ENCODE measurements at places on chromosomes 6 and 20.

GRCh38 chr6:3454273-3455010 lies 2.4 kb downstream of the SLC22A23 start:
- no peak for DNase-seq

DNA sequence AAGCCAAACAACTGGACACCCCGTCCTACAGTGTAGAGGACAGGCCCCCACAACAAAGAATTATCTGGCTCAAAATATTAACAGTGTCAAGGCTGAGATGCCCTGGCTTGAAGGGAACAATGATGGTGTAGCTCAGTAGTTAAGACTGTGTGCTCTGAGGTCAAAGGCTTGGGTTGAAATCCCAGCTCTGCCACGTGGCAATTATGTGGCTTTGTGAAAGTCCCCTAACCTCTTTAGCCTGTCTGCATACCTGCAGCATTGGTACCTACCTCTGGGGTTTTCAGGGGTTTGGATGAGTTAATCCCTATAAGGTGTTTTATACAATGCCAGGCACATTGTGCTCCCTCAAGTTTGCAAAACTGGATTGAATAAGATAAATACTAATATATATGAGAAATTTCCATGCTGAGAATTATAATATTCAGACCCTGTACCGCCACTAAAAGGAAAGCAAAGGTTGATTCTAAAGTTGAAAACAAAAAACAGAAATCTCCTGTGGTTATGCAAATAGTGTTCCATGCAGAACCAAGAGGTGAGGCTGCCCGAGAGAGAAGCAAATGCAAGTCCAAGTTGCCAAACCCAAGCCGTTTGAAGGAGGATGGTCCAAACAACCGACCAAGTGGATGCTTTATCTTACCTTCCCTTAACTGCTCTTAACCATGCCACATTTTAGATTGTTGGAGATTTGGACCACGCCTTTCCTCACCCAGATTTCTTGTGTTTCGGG lies 199.8 kb downstream of the NFATC2 start:
- no peak for DNase-seq

DNA sequence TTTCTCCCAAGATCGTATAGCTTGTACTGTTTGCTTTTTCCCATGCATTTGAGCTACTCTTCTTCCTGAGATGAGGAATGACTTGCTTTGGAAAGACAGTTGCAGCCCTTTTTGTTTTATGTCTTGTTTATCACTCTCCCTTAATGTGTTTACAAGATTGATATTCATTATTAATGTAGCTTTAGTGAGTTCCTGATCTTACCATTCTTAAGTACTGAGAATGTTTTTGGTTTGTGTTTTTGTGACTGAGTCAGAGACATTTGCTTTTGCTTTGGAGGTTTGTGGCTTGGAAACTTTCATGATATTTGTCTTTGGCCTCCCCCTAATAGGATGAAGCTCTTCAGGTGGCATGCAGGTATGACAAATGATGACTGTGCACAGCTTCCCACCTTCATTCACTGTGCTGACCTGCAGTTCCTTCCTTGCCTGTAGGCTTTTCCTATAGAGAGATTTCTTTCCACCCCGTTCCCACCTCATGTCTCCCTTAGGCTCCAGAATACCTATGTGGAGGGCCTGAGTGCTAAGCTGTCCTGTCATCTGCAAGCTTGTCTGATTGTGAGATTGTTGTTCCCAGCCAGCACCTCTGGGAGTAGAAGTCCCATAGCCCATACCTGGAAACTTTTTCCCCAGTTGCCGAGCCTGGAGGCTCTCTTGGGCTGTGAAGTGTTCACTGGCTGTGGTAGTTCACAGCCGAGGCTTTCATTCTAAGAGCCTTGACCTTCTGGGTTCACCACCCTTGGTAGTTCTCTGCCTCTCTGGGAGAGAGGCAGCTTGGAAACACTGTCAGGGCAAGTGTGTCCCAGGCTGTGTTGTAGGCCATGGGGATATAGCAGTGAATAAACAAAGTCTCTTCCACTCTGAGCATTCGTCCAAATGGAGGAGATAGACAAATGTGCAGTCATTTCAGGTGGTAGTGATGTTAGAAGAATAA lies 27.1 kb downstream of the CDS2 start:
- no peak for DNase-seq

GRCh38 chr6:126788861-126789365 lies 329.6 kb upstream of the RSPO3 start:
- DNase-seq: no peak

DNA sequence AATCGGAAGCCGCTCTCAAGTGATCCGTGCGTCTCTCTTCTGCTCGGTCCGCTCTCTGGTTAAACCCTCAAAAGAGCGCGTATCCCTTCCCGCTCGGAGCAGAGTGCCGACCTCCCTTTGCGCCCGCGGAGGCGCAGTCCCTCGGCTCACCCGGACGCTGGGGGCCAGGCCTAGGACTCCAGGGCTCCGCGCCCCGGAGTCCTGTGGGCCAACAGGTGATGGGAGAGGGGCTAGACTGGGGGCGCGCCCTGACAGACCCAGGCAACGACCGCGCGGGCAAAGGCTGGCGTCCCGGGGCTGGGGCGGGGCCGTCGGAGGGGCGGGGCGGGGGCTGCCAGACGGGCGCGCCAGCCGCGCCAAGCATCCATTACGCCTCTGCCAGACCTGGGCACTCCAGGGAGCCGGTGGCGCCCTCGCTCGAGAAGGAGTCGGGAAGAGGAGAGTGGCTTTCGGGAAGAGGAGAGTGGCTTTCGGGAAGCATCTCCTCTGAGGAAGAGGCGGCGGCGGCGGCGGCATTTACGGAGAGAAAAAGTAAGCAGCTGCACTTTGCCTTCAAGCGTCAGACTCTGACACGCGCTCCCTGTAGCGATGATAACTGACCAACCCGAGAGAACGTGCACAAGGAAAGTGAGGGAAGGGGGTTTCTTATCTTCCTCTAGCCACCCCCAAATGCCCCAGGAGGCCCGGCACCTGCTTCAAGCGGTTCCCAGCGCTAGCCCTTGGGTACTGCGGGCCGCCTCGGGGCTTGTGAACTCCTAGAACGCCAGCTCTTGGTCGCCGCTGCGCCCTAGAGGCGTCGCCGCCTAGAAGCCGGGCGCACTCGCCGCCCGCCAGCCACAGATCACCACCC lies 2.6 kb downstream of the EPHA7 start:
- DNase-seq: no peak

DNA sequence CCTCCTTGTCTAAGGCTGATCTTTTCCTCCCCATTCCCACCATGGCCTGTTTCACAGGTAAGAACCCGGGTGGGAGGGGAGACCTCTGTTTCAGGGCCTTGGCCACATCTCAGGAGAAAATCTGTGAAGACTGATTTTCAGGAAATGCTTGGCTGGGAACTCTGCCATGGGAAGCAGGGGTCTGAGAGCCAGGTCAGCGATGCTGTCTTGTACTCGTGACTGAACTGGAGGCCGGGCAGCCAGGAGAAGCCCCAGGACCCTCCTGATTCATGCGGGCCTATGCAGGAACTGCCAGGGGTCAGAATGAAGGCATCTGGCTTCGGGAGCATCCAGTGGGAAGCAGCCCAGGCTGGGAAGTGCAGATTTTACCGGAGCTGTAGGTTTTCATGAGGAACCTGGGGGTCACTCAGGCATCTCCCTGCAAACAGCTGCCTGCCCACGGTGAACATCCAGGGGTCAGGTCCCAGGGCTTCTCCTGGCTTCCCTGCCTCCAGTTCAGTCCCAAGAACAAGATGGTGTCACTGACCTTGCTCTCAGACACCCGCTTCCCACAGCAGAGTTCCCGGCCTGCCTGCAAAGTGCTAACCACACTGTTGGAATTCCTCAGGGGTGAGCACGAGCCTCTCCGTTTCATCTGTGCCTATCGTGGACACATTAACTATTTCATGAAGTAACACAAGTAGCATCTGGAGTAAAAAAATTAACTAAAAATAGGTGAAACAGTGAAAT lies 90.2 kb upstream of the SULF2 start:
- DNase-seq: no peak

DNA sequence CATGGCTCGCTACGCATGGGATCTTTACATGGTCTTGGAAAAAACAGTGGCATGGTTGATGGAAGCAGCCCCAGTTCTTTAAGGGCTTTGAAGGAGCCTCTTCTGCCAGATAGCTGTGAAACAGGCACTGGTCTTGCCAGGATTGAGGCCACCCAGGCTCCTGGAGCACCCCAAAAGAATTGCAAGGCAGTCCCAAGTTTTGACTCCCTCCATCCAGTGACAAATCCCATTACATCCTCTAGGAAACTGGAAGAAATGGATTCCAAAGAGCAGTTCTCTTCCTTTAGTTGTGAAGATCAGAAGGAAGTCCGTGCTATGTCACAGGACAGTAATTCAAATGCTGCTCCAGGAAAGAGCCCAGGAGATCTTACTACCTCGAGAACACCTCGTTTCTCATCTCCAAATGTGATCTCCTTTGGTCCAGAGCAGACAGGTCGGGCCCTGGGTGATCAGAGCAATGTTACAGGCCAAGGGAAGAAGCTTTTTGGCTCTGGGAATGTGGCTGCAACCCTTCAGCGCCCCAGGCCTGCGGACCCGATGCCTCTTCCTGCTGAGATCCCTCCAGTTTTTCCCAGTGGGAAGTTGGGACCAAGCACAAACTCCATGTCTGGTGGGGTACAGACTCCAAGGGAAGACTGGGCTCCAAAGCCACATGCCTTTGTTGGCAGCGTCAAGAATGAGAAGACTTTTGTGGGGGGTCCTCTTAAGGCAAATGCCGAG lies 78.2 kb downstream of the ASXL1 start:
- no peak for DNase-seq

DNA sequence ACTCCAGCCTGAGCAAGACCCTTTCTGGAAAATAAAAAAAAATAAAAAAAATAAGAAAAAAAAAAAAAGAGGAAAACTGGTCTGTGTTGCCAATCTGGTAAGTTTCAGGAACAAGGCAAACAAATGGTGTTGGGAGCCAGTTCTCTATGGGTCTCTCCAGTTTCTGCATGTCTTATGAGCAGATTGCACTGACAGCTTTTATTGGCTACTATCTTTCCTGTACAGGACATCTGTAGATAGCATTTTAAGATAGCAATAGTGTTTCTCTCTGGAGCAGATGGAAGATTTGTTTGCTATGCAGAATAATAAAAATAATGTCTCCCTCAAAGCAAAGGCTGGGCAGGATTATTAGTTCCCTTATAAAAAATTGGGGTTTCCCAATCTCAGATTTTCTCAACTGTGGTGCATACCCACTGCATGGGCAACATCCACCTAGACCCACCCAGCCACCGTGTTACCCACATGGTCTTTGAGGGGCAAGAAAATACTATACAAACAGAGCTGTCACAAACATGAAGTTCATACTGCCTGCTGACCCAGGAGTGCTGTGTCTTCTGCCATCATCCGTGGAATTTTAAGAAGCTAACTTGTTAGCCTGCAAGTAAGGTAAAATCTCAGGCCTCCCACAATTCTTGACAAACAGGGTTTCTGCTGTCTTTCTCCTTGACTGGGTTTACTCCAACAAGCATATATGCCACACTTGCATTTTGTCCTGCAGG lies 9.5 kb downstream of the GMDS start:
- no peak for DNase-seq

- DNase-seq: no peak
Measured at GRCh38 chr6:111552958-111553357, 52.7 kb downstream of the TRAF3IP2 start.

- DNase-seq: no peak
Measured at GRCh38 chr20:309306-309840, 12.0 kb downstream of the ZCCHC3 start.

GRCh38 chr6:125640441-125641150 lies 108.8 kb upstream of the HEY2 start:
- no peak for DNase-seq

GRCh38 chr20:32184961-32185603 lies 22.5 kb downstream of the PLAGL2 start:
- no peak for DNase-seq

DNA sequence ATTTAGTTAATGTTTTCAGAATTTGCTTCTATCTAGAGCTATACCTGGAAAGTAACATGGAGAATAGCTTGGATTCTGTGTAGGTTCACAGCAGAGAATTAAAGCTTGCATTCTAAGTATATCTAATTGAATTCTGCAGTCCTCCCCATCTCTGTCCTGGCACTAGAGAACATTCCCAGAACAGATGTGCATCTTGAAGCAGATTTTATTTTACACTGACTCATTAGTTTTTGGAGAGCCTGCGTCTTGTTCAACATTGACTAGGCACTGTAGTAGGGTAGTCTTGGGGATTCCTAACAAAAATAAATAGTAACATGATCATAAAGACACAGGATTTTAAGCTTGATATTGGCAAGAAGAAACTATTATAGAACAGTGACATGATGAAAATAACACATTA lies 36.2 kb upstream of the BAG2 start:
- DNase-seq: no peak

GRCh38 chr20:17822540-17823408 lies 123.0 kb downstream of the BANF2 start:
- no peak for DNase-seq

DNA sequence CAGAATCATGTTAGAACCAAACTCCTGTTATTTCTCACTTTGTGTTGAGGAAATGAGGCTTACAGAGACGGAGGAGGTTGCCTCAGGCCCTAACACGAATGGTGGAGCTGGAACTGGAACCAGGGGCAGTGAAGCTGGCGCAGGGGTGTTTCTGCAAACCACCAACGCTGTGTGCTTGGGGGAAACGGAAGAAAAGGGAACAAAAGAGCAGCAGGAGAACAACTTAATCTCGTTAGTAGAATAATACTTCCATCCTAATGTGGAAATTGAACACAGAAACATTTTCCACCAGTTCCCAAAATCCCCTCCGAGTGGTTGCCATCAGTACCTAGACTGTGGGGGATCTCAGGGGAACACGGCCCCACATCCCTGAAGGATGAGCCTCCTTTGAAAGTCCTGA lies 103.4 kb upstream of the FRMD1 start:
- no peak for DNase-seq

DNA sequence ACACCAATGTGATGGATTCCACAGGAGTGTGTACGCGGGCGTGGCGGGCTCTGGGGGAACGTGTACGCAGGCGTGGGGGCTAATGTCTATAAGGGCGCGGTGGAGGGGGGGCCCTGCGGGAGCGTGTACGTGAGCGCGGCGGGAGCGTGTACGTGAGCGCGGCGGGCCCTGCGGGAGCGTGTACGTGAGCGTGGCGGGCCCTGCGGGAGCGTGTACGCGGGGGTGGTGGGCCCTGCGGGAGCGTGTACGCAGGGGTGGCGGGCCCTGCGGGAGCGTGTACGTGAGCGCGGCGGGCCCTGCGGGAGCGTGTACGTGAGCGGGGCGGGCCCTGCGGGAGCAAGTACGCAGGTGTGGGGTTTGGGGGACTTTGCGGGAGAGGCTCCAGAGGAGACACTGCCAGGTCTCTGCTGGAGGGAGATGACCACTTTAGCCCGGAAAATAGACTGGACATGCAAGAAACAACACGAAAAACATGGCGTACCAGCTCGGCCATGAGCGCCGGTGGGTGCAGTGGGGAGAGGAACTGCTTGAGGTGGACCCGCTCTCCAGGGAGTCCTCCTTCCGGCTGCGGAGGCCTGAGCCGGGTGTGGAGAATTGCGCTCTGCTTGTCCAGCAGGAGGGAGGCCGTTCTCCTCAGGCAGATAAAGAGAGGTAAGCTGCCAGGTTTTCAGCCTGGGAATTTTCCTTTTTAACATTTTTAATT lies 27.8 kb upstream of the SMOC2 start:
- DNase-seq: no peak

- no peak for DNase-seq
Measured at GRCh38 chr6:39182604-39183003, 46.7 kb downstream of the KCNK5 start.

All from stimulated activated CD4-positive, alpha-beta T cell treated with anti-CD3 and anti-CD28 coated beads, Interleukin-2, amount 100 ng/mL, for 24 hours (primary cell).